Esophagus squamous epithelium (tissue), 5 donors: ENCODE measurements at places on chromosomes 3 and 15.

GRCh38 chr3:157700405-157700804 is 197.2 kb upstream of the VEPH1 start:
- no peak for DNase-seq

GRCh38 chr15:95620934-95621579 is 709.4 kb upstream of the NR2F2 start:
- no peak for DNase-seq

DNA sequence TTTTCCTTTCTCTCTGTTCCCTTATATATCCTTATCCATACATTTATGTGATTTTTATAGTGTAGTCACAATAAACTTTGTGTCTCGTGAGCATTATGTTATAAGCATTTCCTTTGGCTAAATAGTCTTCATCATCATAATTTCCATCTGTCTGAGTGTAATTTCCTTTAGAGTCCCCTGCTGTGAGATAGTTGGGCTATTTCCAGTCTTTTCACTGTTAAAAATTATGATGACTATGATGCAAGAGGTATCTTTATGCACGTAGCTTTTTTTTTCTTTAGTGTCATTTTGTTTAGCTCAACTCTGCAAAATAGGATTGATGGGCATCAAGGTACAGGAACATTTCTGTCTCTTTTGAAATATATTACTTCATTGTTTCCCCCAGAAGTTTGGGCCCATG is 26.9 kb upstream of the CA12 start:
- DNase-seq = no peak

GRCh38 chr15:57256939-57257338 is 119.4 kb upstream of the CGNL1 start:
- DNase-seq = no peak

GRCh38 chr15:58515807-58516206 is 84.0 kb downstream of the LIPC start:
- no peak for DNase-seq
